HTR-8/SVneo (cell line): ENCODE measurements at places on chromosomes 3 and 15.

- DNase-seq, result no peak
Measured at GRCh38 chr3:172009803-172010202, 29.6 kb upstream of the FNDC3B start.

- DNase-seq, result no peak
Measured at GRCh38 chr3:50570508-50571279, 1.4 kb downstream of the HEMK1 start.

GRCh38 chr15:93943586-93943985 lies 287.8 kb upstream of the MCTP2 start:
- no peak for DNase-seq

DNA sequence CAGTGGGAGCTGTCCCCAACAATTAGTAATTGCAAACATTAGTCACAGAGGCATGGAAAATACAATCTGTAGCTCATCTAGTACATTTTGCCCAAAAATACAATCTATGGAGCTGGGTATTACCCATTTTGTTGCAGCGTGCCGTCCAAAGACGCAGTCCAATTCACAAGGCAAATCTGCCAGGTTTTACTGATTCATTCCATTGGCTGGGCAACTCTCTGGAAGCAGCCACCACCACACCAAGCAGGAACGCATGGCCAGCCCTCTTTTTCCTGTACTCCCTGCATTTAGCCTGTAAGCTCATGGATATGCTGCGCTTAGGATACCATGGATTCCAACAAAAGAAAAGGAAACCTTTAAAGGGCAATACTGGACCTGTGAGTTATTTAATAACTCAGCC lies 60.5 kb upstream of the ARRDC4 start:
- DNase-seq, result no peak

DNA sequence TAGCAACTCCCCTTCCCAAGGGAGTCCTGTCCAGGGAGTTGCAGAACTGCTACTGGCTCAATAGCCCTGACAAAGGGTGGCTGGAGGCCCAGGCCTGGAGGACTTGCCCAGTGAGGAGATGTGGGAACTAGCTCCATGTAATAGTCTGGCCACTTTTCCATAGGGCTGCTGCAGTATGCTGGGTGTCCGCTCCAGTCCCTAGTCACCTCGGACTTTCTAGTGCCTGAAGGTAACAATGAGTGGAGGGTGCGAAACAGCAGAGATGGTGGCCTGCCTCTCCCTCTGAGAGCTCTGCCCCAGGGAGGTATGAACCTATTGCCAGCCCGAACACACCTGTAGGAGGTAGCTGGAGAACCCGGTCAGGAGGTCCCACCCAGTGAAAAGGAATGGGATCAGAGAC lies 42.0 kb upstream of the GCSAM start:
- DNase-seq, result no peak

DNA sequence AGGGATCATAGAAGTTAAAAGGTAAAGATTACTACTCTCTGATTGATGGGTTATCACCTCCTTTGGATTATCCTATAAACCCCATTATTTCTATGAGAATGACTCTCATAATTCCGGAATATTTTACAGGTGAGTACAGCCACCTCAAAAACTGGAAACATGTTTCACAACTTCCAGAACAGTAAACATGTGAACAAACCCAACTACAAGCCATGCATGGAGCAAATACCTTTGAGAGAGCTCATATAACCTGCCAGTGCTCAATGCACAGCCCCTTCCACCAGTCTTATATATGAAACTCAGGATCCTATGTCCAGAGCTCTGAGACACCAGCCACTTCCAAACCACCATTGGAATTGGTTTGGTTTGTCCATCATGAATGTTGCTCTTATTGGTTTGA lies 208.0 kb downstream of the MECOM start:
- no peak for DNase-seq

DNA sequence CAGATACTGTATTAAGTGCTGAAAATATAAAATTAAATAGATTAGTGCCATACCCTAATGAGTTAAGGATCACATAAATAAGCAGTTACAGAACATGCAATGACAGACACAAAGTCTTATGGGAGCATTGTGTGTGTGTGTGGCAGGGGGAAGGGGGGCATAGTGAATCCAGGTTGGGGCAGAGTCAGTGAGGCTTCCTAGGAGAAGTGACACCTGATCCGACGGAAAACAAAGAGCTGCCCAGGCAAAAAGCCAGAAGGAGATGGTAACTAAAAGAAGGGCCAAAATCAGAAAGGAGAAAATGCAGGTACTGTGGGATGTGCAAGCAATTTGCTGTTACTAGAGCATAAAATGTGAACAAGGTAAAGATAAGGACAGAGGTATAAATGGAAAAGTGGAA lies 80.1 kb upstream of the CHRM5 start:
- DNase-seq, result no peak

DNA sequence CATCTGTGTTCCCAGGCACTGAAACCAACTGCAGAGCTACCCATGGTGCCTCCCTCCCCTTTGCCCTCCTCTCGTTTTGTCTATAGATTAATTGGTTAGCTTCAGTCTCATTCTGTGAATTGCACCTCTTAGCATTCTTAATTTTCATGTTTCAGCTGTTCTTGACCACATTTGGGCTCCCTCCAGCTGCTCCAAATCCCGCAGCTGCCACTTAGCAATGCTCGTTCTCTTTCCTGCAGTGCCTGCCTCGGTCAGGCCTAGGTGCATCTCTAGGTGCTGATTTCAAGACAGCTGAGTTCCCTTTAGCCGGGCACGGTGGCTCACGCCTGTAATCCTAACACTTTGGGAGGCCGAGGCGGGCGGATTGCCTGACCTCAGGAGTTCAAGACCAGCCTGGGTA lies 47.0 kb upstream of the SMAD3 start:
- no peak for DNase-seq

GRCh38 chr3:29924783-29925561 lies 644.1 kb downstream of the RBMS3 start:
- DNase-seq, result no peak

GRCh38 chr15:61841466-61841865 lies 218.8 kb downstream of the VPS13C start:
- DNase-seq, result no peak

- DNase-seq, result peak; percentile 27
Measured at GRCh38 chr3:120348065-120348990, 826 bp downstream of the LRRC58 start.

GRCh38 chr3:50246517-50246954 lies 10.5 kb downstream of the GNAI2 start:
- peak; percentile 69 for DNase-seq

DNA sequence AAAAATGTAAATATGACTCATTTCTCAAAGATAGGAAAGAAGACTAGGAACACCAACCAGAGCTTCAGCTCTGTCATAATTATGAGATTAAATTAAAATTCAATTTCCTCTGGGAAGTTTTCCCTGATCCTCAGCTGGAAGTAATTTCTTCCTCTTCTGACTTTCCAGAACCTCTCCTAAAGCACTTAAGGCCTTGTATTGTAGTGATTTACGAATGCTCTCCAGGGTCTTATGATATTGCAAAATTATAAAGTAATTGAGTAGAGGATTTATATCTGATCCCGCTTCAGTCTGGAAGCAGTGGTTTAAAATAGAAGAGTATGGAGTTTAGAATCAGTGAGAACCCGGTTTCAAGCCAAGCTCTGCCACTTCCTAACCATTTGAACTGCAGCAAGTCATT lies 279.8 kb downstream of the ZPLD1 start:
- DNase-seq, result no peak

GRCh38 chr3:114962189-114962588 lies 184.9 kb downstream of the ZBTB20 start:
- no peak for DNase-seq

DNA sequence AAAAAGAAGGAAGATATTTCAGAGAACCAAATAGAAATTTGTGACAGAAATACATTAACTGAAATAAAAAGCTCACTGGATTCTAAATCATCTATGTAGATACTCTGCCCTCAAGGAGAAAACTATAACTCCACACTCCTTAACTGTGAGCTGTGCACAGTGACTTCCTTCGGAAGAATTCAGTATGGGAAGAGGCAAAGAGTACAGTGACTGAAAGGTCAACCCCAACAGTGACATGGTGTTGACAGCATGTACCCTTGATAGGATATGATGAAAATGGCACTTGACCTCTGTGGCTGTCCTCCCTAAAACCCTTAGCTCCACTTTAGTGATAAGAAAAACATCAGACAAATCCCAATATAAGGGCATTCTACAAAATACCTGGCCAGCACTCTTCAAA lies 165.5 kb downstream of the ATP10A start:
- no peak for DNase-seq
